ENCODE measurements at places on chromosomes 5 and 9.
A peak's percentile ranks its signal among the peaks of the same experiment; 100 is the strongest.

- no peak for DNase-seq
These were observed 333.9 kb upstream of the IZUMO3 start for GRCh38 chr9:24879591-24879990.

GRCh38 chr9:127640908-127641545 lies 28.9 kb downstream of the STXBP1 start:
- DNase-seq: no peak

GRCh38 chr9:28542928-28543327 lies 969.6 kb upstream of the C9orf72 start:
- DNase-seq: no peak

DNA sequence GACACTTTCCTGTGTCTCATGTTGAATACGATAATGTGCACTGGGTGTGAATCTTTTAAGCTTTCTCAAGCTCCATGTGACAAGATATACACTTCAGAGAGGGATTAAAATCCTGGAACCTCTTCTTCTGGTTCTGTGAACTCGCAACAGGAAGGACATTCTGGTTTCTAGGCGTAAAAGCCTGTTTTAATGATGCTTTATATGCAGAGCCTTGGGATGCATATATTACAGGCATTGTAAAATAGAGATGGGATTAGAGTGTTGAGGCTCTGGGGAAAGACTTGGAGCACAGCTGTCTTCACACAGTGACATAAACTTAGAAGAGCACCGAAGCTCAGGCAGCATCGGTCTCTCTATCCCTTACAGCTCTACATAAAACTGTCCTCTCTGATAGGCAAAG lies 107.7 kb upstream of the SV2C start:
- no peak for DNase-seq

GRCh38 chr5:2864515-2865105 lies 113.1 kb upstream of the IRX2 start:
- no peak for DNase-seq

- DNase-seq: no peak
These were observed 38.6 kb upstream of the FBP1 start for GRCh38 chr9:94677929-94678328.

DNA sequence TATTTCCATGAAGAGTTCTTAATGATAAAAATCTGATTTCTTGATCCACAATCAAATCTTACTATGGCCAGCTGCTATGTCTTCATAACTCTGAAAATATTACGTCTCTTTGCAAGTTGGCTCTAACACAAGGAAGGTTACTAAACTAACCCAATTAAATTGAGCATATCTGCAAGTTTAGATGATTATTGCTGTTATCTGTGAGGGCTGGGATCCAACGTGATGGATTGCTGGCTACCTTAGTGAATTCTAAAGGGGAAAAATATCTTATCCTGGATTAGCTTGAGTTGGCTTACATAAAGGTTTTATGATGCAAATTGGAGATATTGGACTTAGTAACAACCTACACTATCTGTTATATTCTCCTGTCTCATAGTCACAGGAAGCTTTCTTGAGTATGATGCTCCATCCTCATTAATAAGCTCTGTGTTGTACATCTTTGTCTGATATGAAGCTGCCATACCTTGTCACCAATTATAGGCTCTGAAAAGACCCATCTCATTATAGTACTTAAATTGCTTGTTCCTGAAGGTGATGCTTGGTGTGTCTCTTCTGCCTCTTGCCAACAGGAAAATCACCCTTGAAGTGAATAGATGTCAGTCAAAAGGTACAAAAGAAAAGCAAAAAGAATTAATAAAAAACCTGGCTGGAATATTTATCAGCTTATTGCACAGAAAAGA lies 733.0 kb upstream of the MEF2C start:
- DNase-seq: no peak

DNA sequence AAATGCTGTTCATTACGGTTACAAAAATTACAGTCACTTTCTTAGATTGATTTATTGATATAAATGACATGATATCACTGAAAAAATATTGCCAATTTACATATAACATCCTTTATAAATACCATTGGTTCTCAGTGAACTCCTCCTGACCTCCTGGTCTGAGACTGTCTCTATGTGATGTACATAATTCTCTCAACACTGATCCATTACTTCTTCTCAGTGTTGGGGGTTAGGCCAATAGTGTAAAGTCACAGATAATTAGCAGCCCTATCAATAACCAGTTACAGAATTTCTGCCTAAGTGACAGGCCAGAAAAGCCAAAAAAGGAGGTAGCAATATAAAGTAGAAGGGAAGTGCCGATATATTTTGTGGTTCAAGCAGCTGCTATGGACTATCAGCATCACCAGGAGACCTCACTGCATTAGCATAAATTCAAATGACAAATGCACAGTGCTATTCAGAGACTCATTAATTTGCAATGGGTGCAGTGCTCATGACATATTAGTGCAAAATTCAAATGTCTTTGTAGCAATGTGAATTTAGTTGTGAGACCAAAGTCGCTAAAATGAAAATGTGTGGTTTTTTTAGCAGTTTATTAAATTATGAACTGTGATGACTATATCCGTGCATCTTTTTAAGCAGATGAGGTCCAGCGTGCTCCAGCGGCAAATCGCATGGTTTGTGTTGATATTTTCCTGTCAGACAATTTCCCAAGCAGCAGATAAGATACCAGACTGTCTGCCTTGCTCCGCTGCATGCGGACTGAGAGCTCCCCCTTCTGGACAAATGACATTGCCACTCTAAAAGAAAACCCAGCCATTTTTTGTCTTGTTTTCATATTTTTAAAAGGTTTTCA lies 144.6 kb downstream of the CETN3 start:
- peak; percentile 42 for DNase-seq

DNA sequence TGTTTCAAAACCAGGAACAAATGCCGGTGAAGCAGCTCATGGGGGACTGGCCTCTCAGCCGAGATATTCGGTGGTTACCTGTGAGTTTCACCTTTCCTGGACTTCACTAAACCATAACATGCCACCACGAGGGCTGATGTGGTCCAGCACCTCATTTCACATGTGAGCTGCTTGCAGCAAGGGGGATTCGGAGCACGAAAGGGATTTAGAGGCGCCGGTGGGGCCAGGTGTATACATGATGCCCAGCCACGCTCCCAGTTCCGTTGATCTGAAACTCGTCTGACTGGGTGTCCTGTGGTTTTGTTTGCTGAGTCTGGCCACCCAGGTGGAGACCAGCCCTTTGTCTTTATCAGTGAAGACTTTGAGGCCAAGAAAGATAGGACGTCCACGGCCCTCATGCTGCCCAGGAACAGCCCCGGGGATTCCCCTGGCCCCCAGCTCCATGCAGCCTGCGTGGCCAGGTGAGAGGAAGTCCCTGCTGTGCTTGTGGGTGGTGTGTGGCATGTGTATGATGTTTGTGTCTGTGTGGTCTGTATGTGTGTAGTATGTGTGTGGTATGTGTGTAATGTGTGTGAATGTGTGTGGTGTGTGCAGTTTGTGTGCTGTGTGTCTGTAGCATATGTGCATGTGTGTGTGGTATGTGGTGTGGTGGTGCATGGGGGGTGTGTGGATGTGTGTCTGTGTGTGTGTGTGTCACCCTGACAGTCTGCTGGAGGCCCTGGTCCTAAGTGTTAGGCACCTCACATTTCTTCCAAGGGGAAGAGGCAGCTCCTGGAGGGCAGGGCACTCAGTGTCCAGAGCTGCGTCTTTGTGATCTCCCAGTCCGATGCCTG lies 23.4 kb downstream of the PHF2 start:
- DNase-seq: no peak

Measured in stimulated activated CD4-positive, alpha-beta T cell treated with anti-CD3 and anti-CD28 coated beads, Interleukin-12 subunit alpha, Interleukin-12 subunit beta, amount 100 ng/mL, for 48 hours (primary cell).